CD8-positive, alpha-beta memory T cell (primary cell): ENCODE measurements at places on chromosomes 5 and 9. TPM values are rescaled to one million over a fixed set of nuclear protein-coding genes. Genes with fewer than 3 reads are reported as not detected.

The DAPK1 gene
- total RNA-seq: 4.3 TPM

The TMOD1 gene
- 1.2 TPM for total RNA-seq

The SLCO6A1 gene
- total RNA-seq: not detected

The C9orf50 gene
- not detected for total RNA-seq

The GRXCR2 gene
- total RNA-seq: not detected

The NUTM2F gene
- not detected for total RNA-seq
